CD4-positive, alpha-beta memory T cell (primary cell): ENCODE measurements at places on chromosomes 4 and X. TPM values are rescaled to one million over a fixed set of nuclear protein-coding genes. Genes with fewer than 3 reads are reported as not detected.

VCX gene
- polyA plus RNA-seq, result not detected

STK32B gene
- not detected for polyA plus RNA-seq

TMPRSS11F gene
- not detected for polyA plus RNA-seq

SUPT20HL1 gene
- polyA plus RNA-seq, result not detected

TIGD2 gene
- polyA plus RNA-seq, result 3.6 TPM

MYOZ2 gene
- polyA plus RNA-seq, result not detected

MAGEC2 gene
- polyA plus RNA-seq, result not detected

PAGE1 gene
- polyA plus RNA-seq, result not detected

C4orf36 gene
- not detected for polyA plus RNA-seq
